ENCODE measurements at places on chromosomes 13 and 19.
A peak's percentile ranks its signal among the peaks of the same experiment; 100 is the strongest.

DNA sequence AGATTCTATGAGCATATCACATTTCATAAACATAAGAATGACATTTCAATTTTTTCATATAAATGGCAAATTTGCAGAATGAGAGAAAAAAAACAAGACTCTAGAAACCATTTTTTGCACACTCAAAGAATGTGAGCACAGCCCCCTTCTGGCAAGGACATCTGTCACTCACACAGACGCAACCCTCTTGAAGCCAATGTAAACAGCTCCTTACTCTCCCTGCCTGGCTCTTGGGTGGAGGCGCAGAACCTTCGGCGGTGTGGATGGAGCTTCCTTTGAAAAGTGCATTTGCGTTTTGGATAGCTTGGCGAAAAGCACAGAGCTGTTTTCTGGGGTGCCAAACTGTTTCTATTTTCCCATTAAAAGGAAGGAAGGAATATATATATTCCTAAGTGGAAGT is 367.6 kb upstream of the TSHZ3 start:
- DNase-seq = no peak

- no peak for DNase-seq
Measured at GRCh38 chr13:105008604-105009003, 1526.9 kb downstream of the EFNB2 start.

GRCh38 chr19:27896091-27896490 is 1316.9 kb downstream of the UQCRFS1 start:
- DNase-seq = no peak

GRCh38 chr19:7348587-7349230 is at the start of gene ARHGEF18:
ARHGEF18 (plus strand) TSS chr19:7348937; CDS start chr19:7362891, 13,954 bp downstream.
- DNase-seq = peak; percentile 46

- DNase-seq = no peak
Measured at GRCh38 chr13:94139393-94139995, 340.0 kb downstream of the DCT start.

DNA sequence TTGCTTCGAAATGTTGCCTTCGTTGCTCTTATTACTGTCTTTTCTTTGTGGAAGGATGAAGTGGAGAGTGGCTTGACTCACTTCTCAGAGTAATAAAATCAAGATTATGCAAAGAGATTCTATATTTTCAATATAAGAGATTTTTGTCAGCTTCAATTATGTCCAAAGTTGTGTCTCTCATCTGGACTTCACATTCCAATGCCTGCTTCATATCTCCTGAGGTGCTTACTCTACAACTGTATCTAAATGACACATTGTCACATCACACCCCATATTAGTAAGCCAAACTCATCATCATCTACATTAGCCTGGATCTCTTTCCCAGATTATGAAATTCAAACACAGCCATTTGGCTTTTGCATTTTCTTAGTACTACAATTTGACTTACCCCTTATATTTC is 409.4 kb downstream of the DACH1 start:
- no peak for DNase-seq

DNA sequence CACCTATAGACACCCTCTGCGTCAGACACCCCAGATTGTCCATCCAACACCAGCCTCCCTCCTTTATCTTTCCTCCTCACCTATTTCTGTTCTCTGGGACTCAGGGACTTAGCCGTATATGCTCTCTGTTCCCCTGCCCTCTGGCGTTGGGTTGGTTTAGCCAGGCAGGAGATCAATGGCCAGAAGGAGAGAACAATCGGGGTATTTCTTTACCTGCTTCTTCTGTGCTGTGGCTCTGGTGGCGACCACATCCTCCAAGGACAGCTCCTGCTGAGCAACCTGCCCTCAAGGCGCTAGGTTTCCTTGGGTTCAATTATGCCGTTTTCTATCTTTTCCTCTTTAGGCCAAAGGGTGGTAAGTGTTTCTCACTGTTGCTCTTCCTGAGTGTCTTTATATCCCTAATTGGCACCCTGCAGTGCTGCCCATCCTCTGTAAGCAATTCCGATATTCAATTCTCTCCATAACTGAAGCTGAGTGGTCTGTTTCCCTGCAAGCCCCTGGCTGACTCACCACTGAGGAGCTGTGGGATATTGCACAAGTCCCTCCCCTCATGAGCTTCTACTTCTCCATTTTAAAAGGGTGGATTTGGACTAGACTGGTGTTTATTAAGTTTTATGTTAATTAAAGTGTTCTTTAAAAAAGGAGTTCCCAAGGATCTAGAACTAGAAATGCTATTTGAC is 63.7 kb upstream of the TMTC4 start:
- DNase-seq = no peak

GRCh38 chr19:48518207-48518606 is 6.6 kb upstream of the LMTK3 start:
- DNase-seq = no peak

GRCh38 chr19:42108527-42109389 is 23.5 kb downstream of the POU2F2 start:
- DNase-seq = peak; percentile 81

DNA sequence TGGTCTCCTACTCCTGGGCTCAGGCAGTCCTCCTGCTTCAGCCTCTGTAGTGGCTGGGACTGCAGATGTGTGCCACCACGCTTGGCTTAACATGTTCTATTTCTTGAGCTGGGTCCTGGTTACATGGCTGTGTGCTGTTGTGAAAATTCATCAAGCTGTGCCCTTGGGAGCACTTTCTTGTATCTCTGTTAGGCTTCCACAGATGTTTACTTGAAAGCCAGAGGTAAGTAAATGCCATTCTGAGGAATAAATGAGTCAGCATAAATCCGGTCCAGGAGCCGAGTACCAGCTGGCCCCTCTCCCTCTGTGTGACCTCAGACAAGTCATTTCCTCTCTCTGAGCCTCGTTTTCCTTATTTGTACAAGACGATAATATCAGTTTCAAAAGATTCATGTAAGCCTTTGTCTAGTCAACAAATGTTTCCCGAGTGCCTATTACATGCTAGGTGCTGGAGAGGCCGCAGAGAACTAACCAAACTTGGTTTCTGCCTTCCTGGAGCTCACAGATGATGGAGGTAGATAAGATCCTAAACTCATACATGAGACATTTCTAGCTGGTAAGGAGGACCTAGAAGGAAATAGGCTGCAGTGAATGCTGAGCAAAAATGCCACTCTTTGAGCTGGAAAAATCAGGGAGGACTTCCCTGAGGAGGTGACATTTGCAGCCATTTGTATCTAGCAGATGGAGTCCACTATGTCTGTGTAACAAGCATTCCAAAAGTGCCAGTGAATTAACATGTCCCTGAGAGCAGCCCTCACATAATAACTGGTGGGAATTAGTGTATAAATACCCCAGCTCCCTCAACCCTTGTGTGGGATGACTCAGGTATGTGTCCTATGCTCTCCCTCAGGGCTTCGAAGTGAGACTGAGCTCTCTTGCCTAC is 2.7 kb upstream of the RASAL3 start:
- no peak for DNase-seq

GRCh38 chr13:23743278-23744076 is 145.7 kb downstream of the MIPEP start:
- no peak for DNase-seq

DNA sequence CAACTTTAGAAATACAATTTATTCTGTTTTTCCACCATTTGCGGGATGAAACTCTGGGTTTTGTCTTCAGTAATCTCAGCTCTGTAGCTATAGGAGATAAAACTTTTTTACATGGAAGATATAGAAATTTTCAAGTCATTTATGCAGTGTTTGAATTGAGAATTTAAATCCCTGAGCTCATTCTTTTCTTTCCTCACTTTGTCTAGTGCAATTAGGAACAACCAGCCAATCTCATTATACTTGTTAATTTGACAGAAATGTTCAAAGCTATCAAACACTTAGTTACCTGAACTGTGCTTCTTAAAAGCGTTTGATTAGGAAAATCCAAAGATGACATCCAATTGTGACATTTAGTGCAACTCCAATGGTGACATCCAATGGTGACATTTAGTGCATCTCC is 1014.3 kb downstream of the SLITRK5 start:
- DNase-seq = no peak

DNA sequence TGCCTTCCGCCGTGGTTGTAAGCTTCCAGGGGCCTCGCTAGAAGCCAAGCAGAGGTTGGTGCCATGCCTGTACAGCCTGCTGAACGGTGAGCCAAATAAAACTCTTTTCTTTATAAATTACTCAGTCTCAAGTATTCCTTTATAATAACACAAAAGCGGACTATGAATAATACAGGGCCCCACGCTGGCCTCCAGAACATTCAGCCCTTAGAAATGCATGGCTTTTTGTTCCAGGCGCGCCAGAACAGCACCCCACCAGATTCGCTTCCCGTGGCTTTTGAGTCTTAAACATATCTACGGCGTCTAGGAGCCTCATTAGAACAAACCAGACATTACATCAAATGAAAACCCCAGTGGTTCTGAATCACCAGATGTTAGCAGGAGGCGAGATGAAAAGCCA is 75.1 kb downstream of the SLC15A1 start:
- no peak for DNase-seq

DNA sequence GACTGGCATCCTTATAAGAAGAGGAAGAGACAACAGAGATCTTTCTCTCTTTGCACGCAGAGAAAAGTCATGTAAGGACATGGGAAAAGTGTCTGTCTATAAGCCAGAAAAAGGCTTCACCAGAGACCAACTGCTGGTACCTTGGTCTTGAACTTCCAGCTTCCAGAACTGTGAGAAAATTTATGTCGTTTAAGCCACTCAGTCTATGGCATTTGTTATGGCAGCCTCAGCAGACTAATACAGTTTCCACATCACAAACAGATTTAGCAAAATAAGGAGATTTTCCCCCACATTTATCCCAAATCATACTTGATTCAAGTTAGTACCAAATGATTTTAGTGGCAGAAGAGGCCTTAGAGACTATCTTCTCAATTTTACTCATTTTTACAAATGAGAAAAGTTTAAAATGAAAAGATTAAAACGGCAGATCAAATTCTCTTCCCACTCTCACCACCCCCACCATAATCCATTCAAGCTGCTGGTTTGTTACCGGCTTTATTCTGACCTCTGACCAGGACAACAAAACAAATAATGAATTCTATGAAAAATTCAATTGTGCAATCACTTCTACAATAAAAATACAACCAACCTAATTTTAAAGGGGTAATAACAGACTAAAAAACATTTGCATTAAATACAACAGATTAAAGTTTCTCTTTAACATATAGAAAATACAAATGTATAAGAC is 316.3 kb downstream of the TBC1D4 start:
- no peak for DNase-seq
